Hematopoietic multipotent progenitor cell treated with erythropoietin and hydrocortisone succinate and interleukin-3 and kit ligand, for 17 days (in vitro differentiated cells): ENCODE measurements at places on chromosomes 6 and 20.

GRCh38 chr6:73579389-73579788 is 58.6 kb upstream of the EEF1A1 start:
- no peak for DNase-seq

GRCh38 chr6:5341845-5342244 is 80.5 kb downstream of the FARS2 start:
- DNase-seq, result no peak

DNA sequence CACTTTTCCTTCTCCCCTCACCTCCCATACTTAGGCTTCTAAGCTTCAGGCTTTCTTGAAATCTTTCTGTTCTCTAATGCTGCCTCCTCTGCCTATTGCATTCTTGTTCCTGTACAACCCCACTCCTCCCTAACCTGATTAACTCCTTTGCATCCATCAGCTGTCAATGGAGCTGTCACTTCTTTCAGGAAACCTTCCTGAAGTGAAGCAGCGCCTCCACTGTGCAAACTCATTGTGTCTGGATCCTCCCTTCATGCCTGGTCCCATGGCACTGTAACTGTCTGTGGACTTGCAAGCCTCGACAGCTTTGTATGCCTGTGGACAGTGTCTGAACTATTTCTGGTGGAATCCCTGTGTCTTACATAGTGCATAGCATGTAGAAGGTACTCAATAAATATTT is 185.0 kb downstream of the HS3ST5 start:
- no peak for DNase-seq

DNA sequence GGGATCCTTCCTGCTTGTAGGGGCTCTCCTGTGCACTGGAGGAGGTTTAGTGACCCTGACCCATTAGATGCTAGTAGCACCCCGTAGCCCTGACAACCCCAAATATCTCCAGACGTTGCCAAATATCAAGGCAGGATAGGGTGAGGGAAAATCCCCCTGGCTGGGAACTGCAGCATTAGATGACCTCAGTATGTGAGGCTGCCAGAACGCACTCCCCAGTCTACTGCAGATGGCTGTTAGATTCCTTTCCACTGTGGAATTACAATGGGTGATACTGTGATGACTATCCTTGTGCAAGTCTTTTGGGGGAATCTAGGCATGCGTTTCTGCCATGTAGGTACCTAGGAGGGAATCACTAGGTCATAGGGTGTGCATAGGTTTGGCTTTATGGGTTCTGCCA is 226.3 kb upstream of the KCNG1 start:
- DNase-seq, result no peak

GRCh38 chr20:9609887-9610502 is 95.6 kb downstream of the LAMP5 start:
- peak; percentile 23 for DNase-seq

DNA sequence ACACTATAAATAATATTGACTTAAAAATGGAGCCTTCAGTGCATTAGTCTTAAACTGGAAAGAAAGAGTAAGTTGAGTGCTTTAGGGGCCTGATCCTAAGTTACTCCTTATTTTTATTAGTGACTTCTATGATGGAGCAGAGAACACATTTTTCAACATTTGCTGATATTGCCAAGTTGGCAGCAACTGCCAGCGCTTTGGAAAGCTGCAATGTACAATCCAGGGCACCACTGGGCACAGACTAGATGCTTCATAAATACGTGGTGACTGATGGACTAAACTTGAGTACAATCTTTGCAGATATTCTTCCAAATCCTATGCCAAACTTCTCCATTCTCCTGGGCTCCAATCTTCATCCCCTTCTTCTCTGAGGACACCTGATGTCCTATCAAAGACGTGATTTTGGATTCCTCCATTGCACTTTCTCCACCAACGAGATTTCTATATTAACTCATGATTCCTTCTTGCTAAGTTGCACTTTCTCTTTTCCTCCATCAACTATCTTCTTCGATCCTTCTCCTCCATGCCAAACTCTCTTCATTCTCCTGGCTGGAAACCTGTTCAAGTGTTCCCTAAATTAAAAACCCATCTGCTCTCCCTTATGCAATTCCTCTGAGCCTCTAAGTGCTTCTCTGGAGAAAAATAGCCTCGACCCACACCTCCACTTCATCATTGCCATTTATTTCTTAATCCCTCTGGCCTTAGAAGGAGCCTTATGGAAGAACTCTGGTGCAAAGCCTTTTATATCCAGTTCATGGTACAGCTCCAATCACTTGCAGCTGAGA is 28.5 kb upstream of the PAK5 start:
- no peak for DNase-seq

DNA sequence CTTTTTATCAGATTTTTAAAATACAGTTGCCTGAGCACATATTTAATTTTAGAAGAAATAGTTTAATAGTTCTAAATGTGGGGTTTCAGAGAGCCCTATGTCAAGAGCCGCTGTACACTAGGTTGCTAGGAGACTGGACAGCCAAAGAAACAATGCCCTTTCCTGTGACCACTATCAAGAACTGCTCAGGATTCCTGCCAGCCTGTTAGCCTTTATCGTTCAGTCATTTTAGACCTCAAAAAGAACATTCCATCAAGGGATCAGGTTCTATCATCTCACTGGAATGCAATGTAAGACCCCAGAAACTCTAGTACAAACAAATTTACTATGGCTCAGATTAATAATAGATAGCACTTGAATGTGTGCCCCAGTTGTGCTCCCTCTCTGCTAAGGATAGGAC is 181.2 kb upstream of the CCN2 start:
- no peak for DNase-seq

DNA sequence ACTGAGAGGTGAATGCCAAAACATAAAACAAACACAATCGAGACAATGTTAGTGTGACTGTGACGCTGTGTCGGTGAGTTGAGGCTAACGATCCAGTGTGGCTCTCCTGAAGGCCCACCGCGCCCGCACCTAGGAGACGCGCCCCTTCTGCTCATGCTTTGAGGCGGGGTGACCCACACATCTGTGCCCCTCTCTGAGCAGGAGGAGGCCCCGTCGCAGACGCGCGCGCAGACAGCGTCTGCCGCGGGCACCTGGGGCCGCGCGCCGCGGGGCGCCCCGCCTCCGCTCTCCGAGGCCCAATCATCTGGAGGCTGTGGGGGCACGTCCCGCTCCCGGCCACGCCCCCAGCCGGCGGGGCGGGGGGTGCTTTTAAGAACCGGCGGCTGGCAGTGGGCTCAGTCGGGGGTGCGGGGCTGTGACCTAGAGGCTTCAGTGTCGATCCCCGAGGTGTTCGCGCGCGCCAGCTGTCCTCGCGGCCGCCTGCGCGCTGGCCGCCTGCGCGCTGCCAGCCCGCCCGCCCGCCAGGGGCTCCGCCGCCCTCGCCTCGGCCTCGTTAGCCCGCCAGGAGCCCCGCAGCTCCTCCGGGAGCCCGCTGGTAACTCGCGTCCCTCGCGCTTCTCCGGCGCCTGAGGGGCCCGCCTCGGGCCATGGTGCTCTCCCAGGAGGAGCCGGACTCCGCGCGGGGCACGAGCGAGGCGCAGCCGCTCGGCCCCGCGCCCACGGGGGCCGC is at the start of gene SLC16A10:
Gene SLC16A10 (plus strand): TSS at position 398 of the 730 bp plus-strand sequence. CDS start 250 bp downstream, at position 648.
- peak; percentile 49 for DNase-seq

- DNase-seq, result no peak
Measured at GRCh38 chr6:144922120-144922722, 637.1 kb downstream of the UTRN start.

- DNase-seq, result peak; percentile 73
Measured at GRCh38 chr6:75601304-75602245, at the start of gene SENP6. Gene SENP6 (plus strand): TSS chr6:75601880. CDS start chr6:75602525, 645 bp downstream.

GRCh38 chr6:81130061-81130460 is 622.4 kb downstream of the TENT5A start:
- no peak for DNase-seq

DNA sequence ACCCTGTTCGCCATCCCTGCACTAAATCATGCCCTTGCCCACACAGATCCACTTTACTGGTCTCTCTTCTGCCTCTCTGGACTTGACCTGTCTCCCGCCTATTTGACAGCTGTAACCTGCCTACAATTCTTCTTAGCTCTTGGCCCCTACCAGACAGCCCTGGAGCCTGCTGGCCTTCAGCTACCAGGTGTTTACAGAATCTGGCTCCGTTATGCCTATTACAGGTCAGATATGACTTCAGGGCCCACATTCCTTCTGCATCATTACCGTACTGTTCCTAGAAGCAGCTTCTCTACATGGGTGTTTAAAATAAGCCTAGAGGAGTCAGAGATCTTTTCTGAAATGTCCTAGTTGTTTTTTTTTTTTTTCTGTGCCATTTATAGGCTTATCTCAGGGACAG is 45.4 kb upstream of the CCN6 start:
- no peak for DNase-seq

- no peak for DNase-seq
Measured at GRCh38 chr20:60009826-60010616, 51.8 kb downstream of the CDH26 start.

- no peak for DNase-seq
Measured at GRCh38 chr6:128494440-128494839, 26.0 kb downstream of the PTPRK start.

GRCh38 chr6:162211777-162212176 is 515.8 kb downstream of the PRKN start:
- no peak for DNase-seq

DNA sequence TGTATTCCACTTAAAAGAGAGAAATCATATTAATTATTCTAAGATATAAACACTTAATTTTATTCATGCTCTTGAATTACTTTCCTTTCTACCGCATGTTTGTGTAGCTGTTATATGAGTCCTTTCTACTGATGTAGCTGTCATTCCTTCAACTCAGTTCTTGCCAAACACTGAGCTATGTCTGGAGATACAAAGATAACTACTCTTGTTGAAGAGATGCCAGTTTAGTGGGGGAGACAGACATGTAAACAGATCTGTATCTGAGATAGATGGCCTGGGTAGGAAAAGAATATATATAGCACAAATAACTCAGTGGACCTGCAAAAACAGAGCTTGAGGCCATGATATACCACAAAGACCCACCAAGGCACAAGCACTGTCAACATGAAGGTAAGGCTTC is 157.3 kb downstream of the BTBD9 start:
- DNase-seq, result no peak

GRCh38 chr6:49553384-49553783 is 2.9 kb downstream of the C6orf141 start:
- no peak for DNase-seq

GRCh38 chr20:37355252-37356180 is 9.6 kb downstream of the SRC start:
- DNase-seq, result no peak

- no peak for DNase-seq
Measured at GRCh38 chr6:88865275-88865674, 98.1 kb downstream of the RNGTT start.

GRCh38 chr6:145044641-145045246 is 690.6 kb downstream of the EPM2A start:
- no peak for DNase-seq

DNA sequence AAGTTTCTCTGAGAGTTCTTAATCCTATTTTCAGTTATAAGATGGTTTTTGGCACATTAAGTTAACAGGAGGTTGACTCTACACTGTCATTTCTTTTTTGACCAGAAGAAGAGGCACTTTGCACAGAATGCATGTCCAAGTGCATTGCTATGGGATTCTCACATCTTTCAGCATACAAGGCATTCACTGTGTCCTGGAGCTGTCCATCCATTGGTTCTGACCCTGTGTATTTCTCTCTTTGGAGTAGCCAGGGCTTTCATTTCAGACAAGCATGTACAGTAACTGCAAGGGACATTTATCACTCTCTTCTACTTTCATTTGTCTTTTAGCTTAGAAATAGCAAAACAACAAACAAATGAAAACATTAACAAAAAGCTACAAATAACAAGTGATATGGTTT is 275.1 kb upstream of the IMPG1 start:
- DNase-seq, result no peak

DNA sequence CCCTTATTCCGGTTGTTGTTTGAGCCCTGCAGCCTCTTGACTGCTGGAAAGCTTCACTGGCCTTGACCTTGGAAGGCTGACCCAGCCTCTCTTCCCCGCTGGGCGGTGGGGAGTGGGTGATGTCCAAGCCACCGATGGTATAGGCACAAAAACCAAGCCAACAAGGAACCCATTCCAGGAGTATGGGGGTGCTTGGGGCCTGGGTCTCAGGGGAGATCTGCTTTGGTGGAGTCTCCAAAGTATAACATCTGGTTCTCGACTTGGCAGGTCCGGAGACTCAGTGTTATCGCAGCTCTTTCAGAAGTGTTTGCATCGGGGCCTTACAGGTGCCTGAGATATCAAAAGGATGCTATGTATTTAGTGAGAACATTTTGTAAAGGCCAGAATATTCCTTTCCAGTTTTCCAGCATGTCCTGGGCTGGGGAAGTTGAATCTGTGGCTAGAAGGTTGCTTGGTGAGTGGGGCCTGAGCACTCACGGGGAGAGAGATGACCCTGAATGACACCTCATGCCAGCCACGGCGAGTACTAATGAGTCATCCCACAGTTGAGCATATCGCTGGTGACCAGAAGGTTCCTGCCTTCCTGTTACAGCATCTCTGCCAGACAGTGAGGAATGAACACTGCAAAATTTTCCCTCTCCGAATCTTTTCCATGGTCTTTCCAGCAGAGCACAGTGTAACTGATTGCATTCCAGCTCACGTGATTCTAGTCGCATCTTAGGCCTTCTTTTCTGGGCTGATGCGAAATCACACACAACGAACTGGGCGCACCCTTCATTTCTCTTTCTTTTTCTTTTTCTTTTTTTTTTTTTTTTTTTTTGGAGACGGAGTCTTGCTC is 133.9 kb downstream of the ZDHHC14 start:
- peak; percentile 88 for DNase-seq

GRCh38 chr6:3284436-3284876 is 25.7 kb downstream of the PSMG4 start:
- no peak for DNase-seq

DNA sequence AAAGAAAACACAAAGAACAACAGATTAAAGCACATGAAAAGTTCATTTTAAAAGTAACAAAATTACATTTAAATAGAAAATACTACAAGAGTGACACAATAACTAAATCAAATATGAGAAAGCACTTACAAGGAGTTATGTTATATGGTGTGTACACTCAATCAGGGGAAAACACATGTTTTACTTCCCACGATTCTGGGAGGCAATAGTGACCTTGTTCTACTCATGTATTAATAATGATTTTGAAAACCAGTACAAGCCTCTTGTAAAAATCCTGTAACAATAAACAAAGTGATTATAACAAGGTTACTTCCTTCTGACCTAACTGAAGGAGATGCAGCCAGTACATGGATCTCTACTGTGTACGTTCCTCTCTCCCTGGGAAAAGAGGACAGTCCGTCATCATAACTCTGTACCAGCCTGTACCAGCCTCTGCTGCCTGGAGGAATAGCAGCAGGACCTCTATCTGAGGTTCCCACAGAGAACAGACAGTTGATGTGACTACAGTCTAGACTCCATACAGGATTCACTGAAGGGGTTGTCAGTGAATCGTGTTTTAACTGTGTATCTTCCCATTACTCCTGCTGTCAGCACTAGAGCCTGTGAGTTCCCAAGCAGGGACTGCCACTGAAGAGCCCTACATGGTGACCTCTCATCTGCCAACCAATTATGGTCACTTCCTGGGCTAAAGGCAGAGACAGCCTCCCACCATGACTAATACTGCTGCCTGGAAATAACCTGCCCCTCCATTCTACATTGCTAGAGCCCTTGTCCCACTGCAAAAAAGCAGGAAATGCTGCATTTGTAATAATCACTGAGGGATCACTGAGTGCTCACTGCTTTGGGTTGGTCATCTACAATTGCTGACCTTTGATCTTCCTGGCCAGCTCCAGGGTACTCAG is 149.7 kb downstream of the KIF16B start:
- DNase-seq, result no peak
